GM12865 (cell line): ENCODE measurements at places on chromosomes 4 and X.

DNA sequence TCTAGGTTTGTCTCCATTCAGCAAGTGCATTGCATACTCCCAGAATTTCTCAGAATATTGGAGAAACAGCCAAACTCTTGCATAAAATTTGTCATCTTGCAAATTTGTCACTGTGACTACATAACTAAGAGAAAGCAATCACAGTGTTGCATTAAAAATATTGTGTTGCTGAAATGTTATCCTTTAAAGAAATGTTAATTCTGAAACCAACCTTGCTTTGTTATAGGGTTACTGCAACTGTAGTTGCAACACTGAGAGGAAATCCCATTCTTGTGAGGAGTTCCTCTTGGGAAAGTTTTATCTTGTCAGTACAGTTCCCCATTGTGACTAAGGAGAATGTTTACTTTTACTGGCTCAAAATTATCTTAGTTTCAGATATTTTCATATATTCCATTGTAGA lies 20.9 kb downstream of the CYBB start:
- no peak for DNase-seq

DNA sequence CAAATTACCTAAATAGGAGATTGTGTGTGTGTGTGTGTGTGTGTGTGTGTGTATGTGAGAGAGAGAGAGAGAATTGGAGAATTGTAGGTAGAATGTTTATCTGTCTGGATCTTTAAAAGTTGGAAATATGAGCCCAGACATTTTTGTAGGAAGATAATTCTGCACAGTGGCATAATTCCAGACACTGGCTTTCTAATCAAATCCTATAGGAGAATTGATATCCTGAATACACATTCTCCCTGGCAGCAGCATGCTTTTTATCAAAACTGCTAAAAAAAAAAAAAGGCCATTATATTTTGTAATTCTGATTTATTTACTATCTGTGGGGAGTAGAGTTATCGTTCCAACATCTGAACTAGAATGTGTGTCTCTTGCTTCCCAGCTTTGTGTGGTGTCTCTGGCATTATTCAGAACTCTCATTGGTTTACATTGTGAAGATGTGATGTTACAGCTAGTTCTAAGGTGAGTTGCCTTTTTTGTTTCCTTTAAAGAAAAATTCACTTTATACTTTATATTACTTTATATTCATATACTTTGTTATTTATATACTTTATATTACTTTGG lies 122.4 kb downstream of the GATB start:
- DNase-seq: no peak

GRCh38 chr4:152655272-152656129 lies 24.3 kb downstream of the TMEM154 start:
- no peak for DNase-seq

DNA sequence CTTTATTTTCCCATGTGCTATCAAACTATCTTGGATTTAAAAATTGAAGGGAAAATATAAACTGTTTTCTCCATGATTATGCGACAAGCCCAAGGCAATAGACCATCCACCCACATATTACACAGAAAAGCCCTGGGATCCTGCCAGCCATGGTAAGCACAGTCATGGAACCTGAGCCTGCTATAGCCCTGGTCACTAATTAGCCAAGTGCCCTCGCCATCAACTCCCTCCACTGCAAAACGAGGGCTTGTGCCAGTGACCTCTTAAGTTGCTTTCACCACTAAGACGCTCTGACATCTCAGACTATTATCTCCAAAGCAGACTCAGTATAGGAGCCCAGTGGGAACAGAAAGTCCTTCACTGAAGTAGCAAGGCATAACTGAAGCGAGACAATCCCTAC lies 69.2 kb downstream of the NLGN4X start:
- no peak for DNase-seq

DNA sequence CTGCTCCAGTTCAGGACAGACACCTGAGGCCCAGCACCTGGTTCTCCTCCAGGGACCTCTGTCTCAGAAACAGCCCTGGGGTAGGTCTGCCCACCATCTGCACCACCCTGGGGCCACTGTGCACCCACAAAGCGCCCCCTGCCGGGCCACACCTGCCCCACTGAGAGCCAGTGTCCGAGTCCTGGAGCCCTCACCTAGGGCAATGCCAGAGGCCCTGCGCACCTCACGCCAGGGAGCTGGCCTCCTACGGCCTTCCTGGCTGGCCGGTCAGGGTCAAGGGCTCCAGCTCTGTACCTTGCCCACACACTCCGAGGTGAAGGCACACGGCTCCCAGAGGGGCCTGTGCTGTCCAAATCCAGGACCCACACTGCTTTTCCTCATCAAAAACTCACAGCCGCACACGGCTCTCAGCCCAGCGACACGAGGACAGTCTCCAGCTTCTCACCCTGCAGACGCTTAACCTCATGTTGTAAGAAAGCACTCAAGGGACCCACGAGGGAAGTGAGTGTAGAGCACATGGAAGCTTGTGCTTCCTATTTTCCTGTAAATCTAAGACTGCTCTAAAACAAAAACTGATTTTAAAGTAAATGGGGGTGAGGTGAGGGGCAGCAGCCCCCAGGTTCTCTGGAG lies 5.4 kb downstream of the CTBP1 start:
- DNase-seq: no peak

- DNase-seq: peak; percentile 11
Measured at GRCh38 chr4:153221783-153222706, 17.8 kb downstream of the TRIM2 start.
